ENCODE measurements at places on chromosomes 6 and 20.
A peak's percentile ranks its signal among the peaks of the same experiment; 100 is the strongest.

DNA sequence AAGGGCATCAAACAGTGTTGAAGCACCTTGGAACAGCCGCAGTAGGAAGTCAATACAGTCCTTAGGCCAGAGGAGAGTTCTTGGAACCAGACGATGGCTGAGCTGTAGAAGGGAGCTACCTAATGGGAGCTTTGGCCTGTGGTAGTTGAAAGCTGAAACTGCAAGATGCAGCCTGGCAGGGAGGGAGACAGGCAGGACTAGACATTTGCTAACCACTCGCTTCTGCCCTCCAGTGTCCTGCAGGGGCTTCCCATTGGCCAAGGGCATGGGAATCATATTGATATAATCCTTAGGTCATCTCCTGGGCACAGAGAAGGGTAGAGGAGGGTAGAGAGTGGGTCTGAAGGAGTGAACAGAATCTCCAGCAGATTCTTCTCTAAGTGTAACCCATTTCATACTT, 60.4 kb downstream of the TPD52L1 start:
- no peak for DNase-seq

DNA sequence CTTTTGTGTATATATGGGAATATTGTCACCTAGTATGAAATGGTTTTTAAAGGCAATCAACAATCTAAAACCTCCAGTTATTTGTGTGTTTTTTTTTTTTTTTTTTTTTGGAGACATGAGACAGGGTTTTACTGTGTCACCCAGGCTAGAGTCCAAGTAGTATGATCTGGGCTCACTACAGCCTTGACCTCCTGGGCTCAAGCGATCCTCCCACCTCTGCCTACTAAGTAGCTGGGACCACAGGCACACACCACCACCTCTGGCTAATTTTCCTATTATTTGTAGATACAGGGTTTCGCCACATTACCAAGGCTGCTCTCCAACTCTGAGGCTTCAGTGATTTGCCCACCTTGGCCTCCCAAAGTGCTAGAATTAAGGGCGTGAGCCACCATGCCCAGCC, 349.9 kb downstream of the UTRN start:
- DNase-seq, result no peak

- no peak for DNase-seq
These were observed 111.9 kb downstream of the FRK start for GRCh38 chr6:115948751-115949150.

DNA sequence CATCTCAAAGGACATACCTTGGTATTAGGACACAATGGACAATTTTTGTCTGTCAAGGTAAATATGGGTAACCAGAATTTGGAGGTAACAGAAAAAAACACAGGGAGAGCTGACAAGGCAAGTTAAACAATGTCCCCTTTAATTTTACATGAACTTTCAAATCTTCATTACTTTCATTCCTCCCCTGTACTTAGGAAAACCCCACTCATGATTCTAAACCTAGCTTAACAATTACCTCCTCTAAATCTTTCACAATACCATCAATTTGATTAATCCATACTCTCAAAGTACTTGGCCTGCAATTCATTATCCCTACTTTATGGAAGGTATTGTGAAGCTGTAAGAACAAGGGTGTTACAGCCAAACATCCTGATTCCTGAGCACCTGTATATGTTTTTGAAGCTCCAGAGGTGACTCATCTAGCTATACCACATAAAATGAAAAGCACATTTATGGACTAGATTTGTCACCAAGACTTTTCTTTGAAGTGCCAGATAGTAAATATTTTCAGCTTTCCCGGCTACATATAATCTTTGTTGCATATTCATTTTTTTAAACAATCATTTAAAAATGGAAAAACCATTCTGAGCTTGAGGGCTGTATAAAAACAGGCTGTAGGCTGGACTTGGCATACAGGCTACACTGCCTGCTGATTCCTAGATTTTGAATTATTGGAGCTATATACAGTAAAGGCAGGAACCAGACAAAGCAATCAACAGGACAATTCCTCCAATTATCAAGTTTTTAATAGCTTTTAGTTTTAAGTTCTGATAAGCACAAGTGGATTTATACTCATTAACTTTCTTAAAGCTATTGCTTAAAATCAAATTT, 22.9 kb downstream of the DEK start:
- no peak for DNase-seq

GRCh38 chr6:148593130-148593812, 153.6 kb upstream of the UST start:
- peak; percentile 67 for DNase-seq

GRCh38 chr20:40197691-40198090, 491.3 kb downstream of the MAFB start:
- no peak for DNase-seq

GRCh38 chr20:50516180-50516934, 6.2 kb downstream of the PTPN1 start:
- DNase-seq, result no peak

DNA sequence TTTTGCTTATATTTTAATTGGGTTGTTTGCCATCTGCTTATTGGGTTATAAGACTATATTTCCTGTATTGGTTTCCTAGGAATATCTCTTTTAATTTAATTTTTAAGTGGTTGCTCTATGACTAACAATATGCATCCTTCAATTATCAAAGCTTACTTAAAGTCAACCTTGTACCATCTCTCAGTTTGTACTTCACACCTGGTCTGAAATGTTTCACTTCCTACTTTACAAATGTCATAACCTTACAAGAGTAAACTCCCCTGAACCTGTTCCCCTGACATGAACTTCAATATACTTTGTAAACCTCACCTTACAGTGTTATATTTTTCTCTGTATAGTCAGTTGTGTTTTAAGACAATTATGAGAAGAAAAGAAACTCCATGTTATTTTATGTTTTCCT, 35.8 kb downstream of the PAX1 start:
- no peak for DNase-seq

DNA sequence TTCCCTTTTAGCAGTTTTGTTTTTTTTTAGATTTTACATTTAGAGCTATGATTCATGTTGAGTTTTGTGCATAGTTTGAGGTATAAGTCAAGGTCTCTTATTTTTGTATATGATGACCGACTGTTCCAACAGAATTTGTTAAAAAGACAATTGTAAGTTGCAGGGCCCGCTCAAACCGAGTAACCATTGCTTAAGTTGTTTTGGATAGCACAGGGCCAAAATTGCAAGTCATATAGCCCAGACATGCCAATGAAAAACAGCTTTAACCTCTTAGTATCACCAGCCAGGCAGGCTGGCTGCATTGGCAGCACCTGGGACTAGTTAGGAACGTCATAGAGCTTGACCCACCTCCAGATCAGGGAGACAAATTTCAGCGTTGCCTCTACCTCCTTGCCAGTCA, 47.3 kb downstream of the PFDN4 start:
- DNase-seq, result peak; percentile 42

- peak; percentile 35 for DNase-seq
These were observed 154.7 kb downstream of the JARID2 start for GRCh38 chr6:15400572-15401004.

DNA sequence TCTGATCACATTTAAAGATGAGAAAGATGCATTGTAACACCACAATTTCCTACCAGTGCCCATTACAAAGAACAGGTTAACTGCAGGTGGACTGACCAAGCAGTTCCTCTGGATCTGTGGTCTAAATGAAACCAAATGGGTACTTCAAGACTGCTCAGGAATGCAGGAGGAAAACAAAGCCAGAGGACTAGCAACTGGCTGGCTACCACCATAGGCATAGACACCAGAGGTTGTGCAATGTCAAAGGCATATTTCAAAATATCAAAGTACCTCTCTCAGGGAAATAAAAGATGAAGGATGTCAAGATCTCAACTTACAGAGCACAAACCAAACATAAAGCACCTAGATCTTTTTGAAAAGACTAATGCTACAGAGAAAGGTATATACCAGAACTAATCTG, 65.5 kb downstream of the GMDS start:
- peak; percentile 60 for DNase-seq

DNA sequence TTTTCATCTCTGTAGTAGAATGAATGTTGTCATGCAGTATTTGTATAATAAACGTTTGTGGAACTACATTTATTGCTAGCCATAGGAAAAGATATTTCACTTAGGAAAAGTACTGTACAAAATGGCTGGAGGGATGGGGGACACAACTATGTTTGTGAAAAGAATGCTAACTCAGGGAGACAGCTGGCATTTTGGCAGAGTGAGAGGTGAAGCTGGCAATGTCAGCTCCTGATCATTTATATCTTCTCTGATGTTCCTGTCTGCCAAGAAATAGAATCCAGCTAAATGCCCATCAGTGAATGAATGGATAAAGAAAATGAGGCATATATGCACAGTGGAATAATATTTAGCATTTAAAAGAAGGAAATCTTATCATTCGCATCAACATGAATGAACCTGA, 313.0 kb upstream of the IRAK1BP1 start:
- no peak for DNase-seq

- no peak for DNase-seq
These were observed 355.9 kb downstream of the BTBD9 start for GRCh38 chr6:38283734-38284362.

- no peak for DNase-seq
These were observed 412.8 kb upstream of the NRSN1 start for GRCh38 chr6:23713211-23713610.

- DNase-seq, result peak; percentile 49
These were observed 30.9 kb downstream of the ANGPT4 start for GRCh38 chr20:884983-885952.

GRCh38 chr6:36712816-36713215, 15.2 kb downstream of the RAB44 start:
- no peak for DNase-seq

- DNase-seq, result peak; percentile 75
These were observed 28.4 kb upstream of the MAS1L start for GRCh38 chr6:29516108-29516507.

- DNase-seq, result no peak
These were observed 73.9 kb downstream of the PLCB4 start for GRCh38 chr20:9142809-9143208.

GRCh38 chr6:158847012-158847529, 27.9 kb upstream of the EZR start:
- DNase-seq, result no peak

GRCh38 chr6:57116776-57117175, 26.8 kb downstream of the ZNF451 start:
- peak; percentile 42 for DNase-seq

GRCh38 chr6:142751452-142751851, 193.5 kb downstream of the HIVEP2 start:
- DNase-seq, result no peak

DNA sequence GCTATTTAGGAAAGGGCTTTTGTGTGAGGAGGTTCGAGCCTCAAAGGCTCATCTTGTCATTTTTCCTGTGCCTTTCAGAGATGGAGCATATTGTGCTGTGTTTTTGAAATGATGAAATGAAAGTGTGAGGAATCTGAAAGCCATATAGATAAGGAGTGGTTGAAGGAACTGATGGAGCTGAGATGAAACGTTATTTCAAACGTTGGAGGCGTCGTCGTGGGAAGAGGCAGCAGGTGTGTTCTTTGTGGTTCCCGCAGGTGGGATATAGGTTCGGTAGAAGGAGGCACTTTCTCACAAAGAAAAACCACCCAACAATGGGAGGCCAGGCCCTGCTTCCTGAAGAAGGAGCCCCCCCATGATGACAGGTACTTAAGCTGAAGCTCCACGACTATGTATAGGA, 83.2 kb upstream of the SNAP25 start:
- DNase-seq, result no peak

DNA sequence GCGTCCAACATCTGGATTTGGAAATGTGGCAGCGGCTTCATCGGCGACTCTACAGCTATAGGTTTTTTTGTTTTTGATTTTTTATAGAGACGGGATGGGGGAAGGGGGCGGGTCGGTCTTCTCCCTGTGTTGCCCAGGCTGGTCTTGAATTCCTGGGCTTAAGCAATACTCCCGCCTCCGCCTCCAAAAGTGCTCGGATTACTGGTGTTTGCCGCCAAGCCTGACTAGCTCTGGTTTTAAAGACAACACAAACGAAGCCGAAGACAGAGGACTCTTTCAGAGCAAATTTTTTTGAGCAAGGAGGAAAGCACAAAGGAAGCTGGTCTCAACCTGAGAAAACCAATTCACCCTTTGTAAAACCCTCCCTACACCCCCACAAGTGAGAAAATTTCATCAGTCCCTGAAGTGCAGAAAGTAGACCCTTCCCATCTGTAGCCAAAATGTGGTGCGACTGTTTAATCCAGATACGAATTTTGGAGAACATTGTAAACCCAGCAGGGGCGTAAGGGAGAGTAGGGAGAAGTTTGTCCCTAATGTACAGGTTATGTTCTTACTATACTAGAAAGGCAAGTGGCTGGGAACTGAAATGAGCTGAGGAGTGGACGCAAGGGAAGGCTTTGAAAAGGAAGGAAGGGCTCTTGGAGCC, 185.9 kb downstream of the TRIM27 start:
- DNase-seq, result no peak

DNA sequence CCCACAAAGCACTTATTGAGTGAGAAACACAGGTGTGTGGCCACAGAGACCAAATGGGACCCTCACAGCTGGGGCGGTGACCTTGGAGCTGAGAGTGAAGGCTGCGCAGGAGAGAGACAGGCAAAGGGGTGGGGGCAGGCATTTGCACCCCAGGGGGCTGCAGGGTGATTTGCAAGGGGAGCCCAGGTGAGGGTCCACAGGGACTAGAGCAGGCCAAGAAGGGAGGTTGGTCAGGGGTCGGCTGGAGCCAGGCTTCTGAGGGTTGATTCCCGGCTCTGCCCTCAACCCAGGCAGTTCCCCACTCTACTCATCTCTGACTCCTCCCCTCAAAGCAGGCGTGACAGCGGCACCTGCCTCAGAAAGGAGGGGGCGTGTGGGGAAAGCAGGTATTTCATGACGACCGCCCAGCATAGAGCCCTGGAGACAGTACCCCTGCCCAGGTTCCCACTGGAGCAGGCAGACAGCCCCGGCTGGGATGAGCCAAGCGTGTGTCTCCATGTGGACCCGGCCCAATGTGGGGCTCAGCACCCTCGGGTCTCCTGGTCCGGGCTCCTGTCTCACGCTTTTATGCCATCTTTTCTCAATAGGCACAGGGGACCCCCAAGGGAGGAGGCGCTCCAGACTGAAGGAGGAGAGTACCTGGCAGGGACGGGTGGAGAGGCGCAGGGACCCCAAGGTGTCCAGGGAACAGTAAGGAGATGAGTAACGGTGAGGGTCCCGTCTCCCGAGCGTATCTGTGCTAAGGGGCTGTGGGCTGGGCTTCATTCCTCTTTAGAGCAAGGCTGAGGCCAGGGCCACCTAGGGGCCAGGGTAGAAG, 3.1 kb upstream of the MRGBP start:
- no peak for DNase-seq

- no peak for DNase-seq
These were observed at the start of gene IPCEF1 for GRCh38 chr6:154356690-154357089. IPCEF1 (minus strand) TSS chr6:154356803; CDS start chr6:154265947, 90,856 bp downstream.
